Stimulated activated CD4-positive, alpha-beta T cell treated with anti-CD3 and anti-CD28 coated beads, Interleukin-12 subunit alpha, Interleukin-12 subunit beta, amount 100 ng/mL, for 24 hours (primary cell): ENCODE measurements at places on chromosomes 12 and 14.

DNA sequence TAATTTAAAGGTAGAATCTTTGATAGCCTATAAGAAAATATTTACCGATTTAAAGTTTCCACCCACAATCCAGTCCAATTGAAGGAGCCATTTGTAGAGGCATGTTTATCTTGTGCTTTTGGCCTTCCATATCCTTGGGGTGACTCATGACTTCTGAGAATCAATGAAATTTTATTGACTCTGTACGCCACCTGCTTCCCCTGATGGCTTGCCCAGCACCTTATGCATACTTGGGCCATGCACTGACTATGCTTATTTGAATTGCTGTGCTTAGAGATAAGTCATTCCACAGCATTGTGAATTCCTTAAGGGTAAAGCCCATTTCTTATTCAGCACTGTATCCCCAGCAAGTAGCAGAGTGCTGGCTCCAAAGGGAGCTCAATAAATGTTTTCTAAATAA is 954.8 kb upstream of the SEL1L start:
- DNase-seq: no peak

DNA sequence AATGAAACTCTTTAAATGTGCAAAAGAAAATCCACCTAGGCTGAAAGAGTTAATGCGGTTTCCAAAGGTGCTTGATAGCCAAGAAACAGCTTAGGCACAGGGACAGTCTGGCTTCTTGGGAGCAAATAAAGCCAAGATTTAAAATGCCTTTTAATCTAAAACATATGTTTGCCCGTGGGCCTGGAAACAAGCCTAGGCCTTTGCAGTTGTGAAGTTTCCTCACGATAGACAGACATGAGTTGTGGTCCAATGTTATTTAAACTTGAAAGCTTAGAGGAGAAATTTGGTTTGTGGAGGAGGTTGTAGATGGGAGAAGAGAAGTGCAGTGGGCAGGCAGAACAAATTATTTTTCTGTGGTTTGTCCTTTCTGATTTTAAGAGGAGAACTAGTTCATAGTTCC is 29.8 kb downstream of the PROX2 start:
- DNase-seq: no peak

DNA sequence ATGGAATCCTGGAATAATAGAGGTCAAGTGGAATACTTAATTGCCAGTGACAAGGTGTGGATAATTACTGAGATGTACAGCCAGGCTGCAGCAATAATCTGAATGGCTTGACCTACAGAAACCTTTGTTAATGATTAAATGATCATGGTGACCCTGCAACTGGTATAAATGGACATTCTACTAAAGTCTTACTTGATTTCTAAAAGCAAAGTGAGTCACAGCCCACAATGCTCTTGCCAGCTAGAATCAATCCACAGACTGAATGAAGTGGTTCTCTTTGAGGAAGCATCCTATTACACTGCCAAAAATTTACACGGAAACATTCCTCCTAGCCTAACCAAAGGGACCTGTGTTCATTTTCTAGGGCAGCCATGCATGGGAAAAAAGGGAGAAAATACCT is 518.5 kb downstream of the SOX5 start:
- no peak for DNase-seq

DNA sequence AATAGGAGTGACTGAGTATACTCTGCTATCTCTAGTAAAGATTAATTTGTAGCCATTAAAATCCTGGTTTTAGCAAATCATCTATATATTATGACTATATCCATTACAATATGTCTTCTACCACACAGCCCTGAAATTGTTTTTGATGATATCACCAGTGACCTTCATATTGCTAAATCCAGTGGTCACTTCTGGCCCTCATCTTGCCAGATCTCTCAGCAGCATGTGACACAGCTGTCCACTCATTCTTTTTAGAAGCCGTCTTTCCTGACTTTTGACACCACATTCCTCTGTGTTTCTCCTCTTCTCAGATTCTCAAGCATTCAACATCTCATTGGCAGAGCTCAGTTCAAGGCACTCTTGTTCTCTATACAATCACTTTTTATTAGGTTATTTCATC is 54.9 kb downstream of the CPNE8 start:
- no peak for DNase-seq

DNA sequence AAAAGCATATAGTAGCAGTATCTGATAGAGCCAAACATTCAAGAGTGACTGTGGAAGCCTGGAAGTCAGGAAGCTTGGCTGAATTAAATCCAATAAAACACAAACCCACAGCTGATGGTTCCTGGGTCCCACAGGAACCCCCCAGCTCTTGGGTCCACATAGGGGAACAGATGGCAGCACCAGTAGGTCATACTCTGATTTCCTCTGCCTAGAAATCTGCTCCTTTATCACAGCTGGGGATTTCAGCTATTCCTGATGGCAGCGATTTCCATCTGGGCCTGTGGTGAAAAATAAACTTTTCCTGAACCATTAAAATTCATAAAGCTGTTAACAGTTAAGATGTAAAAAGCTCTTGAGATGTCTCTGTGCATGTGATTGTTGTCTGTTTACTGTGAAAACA is 202.0 kb upstream of the FRMD6 start:
- no peak for DNase-seq

DNA sequence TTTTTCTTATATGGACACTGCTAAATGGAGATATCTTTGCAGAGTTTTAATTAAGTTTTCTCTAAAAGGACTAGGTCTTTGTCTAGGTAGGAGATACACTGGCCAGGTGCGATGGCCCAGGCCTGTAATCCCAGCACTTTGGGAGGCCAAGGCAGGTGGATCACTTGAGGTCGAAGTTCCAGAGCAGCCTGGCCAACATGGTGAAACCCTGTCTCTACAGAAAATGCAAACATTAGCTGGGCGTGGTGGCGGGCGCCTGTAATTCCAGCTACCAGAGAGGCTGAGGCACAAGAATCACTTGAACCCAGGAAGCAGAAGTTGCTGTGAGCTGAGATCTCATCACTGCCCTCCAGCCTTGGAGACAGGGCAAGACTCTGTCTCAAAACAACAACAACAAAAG is 17.1 kb upstream of the CERS5 start:
- DNase-seq: no peak

- no peak for DNase-seq
Measured at GRCh38 chr14:87261621-87262020, 731.4 kb downstream of the GALC start.

DNA sequence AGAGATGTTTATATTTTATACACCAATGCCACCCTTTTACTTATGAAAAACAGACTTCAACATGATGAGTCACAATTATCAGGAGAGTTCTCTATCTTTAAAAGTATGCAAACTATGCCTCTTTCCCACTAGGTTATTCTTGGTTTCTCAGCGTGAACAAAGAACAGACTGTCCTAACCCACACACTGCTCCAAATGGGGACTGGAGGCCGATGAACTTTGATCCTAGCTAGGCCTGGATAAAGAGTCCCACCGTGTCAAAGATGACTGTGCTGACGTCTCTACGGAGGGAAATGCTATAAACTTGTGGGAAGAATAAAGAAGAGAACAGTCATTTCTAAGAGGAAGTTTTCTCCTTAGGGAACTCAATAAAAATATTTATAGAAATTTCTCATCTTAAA is 160.1 kb downstream of the EPS8 start:
- DNase-seq: no peak

DNA sequence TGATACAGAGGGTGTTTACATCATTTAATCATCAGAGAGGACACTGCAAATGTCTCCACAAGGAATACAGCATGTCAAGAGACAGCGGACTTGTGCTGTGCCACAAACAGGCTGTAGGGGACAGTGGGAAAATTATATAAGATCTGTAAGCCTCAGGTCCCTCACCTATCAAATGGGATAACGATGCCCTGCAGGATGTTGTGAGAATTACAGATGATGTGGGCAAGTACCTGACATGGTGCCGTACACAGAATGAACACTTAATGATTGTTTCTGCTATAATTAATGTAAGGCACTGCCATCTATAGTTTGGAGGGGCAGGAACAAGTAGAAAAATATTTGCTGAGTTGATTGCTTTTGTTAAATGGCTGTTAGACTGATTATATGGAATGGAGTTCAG is 81.9 kb upstream of the GTF2A1 start:
- DNase-seq: no peak

- no peak for DNase-seq
Measured at GRCh38 chr14:99473458-99473857, 7.2 kb downstream of the SETD3 start.

DNA sequence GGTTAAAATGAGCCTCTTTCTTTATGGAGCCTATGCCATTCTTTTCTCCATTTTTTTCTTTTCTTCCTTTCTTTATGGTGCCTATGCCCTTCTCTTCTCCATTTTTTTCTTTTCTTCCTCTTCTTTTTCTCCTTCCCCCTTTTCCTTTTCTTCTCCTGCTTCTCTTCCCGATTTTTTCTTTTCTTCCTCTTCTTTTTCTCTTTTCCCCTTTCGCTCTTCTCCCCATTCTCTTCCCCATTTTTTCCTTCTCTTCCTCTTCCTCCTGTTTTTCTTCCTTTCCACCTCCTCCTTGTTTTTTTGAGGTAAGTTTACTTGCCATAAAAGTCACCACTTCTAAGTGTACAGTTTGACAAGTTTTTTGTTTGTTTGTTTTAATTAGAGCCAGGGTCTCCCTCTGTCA is 50.1 kb downstream of the KIAA0586 start:
- no peak for DNase-seq

- DNase-seq: no peak
Measured at GRCh38 chr12:22118238-22118790, 72.3 kb downstream of the CMAS start.

GRCh38 chr14:84988357-84988756 is 541.6 kb upstream of the FLRT2 start:
- DNase-seq: no peak

DNA sequence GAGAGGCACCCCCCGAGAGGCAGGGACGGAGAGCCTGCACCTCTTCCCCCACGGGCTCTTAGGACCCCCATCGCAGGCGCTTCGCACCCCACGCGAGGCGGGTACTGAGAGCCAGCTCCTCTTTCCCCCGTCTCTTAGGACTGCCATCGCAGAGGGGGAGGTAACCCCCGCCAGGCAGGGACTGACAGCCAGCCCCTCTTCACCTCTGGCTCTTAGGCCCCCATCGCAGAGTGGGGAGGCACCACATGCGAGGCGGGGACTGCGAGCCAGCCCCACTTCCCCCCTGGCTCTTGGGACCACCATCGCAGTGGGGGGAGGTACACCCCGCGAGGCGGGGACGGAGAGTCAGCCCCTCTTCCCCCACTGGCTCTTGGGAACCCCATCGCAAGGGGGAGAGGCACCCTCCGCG is 46.1 kb downstream of the DDX11 start:
- no peak for DNase-seq

- no peak for DNase-seq
Measured at GRCh38 chr12:70508178-70508577, 129.1 kb downstream of the PTPRB start.

- no peak for DNase-seq
Measured at GRCh38 chr14:94679937-94680861, 68.0 kb downstream of the SERPINA3 start.

DNA sequence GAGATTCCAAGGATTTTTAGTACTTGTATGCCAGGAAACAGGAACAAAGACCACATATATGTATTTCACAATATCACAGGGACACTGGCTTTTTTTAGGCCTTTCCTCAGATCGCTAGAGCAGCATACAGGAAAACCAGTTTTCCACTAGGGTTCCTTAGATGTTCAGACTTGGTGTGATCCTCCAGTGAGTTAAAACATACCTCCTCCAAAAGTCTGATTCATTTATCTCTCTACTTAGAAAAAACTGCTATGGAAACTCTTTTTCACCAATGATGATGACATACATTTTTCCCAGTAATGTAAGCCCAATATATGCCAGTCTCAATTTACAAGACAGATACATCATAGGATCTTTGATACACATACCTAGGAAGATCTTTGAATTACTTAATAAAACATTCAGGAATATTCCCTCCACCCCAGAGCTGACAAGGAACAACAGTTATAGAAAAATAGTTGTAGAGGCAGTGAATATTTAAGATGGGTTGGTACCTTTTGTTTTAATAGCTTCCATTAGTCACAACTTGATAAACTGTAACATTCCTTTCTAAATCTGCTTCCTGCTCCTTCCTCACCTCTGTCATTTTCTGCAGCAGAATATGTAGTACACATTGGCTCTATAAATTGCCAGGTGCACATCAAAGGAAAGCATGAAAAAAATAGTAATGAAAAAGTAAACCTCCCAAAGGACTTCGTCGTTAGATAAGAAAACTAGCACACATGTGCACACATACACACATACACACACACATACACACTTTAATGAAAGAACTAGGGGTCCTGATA is 27.5 kb downstream of the BCAT1 start:
- no peak for DNase-seq

- DNase-seq: no peak
Measured at GRCh38 chr12:71236133-71236660, 78.4 kb upstream of the TSPAN8 start.

- peak; percentile 53 for DNase-seq
Measured at GRCh38 chr12:1797011-1797901, 23.1 kb upstream of the LRTM2 start.
